ENCODE measurements at places on chromosomes 3 and 15. TPM values are rescaled to one million over a fixed set of nuclear protein-coding genes. Genes with fewer than 3 reads are reported as not detected.

Gene CNTN6
- not detected for total RNA-seq

Gene GOLGA8T
- total RNA-seq, result not detected

Gene HRG
- not detected for total RNA-seq

Gene GOLGA8Q
- total RNA-seq, result 1.0 TPM

Gene ANKRD34C
- total RNA-seq, result not detected

Gene KBTBD13
- not detected for total RNA-seq

Gene CACNA2D3
- not detected for total RNA-seq

Gene SKOR1
- 0.16 TPM for total RNA-seq

Gene NR2E3
- total RNA-seq, result not detected

Gene AKAP13
- total RNA-seq, result 109 TPM

Gene LRTM1
- total RNA-seq, result not detected

Gene MYLK
- 0.09 TPM for total RNA-seq

Gene RARRES1
- not detected for total RNA-seq
